ENCODE measurements at places on chromosomes 11 and 22.

- peak; percentile 93 for DNase-seq
Observed at GRCh38 chr22:29883045-29883774, at the start of gene MTMR3. MTMR3 (plus strand) TSS chr22:29883174; CDS start chr22:29971060, 87,886 bp downstream.

DNA sequence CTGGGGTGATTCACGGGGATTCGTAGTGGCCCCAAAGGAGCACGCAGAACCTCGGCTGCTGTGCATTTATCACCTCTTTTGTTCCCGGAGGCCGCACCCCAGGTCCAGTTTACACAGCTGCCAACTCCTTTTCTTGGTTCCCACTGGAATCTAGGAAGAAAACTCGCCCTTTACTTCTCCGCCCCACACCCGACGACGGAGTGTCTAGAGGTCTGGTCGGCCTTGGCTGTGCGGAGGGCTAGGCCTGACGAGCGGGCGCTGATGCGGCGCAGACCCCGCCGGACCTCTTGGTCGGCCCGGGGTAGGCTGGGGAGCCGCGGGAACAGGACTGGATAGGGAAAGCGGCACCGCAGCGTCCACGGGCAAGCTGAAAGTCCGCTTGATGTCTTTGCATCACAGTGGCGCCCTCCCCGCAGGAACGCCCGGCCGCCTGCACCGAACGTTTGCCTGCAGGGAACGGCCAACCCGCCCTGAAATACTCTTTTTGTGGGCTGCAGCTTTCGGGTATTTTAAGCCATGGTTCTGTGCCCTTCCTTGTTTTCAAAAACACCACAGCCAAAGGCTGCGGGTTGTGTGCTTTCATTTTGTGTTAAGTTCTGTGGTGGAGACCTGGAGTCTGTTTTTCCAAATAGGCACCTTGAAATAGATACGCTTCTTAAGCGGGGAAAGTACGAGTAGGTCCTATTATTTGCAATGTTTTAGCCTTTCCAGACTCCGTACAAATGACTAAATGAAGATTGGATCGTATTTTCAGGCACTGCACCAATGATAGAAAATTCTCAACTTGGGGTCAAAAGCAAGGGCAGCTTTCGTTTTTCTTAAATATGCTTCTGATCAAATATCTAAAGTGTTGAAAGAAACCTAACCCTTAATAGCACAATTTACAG is 829 bp upstream of the ZBED5 start:
- DNase-seq, result peak; percentile 8

- DNase-seq, result no peak
Observed at GRCh38 chr11:4926608-4927007, 2.5 kb upstream of the OR51G1 start.

GRCh38 chr11:42319921-42320320 is 860.5 kb upstream of the LRRC4C start:
- DNase-seq, result no peak

DNA sequence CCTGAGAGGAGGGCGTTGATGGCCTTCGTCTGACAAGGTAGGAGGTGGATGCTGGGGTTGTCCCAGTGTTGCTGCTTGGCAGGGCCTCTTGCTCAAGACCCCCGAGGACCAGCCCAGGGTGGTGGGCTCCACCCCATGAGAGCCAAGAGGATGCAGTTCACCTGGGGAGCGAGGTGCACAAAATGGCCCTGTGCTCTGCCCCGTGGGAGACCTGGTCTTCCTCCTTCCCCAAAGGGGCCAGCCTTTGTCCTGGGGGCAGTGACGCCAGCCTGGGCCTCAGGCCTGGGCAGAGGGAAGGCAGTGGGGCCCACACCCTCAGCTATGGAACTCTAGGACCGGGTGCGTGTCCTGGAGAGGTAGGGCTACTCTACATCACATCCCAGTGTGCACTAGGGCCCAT is 1233.3 kb downstream of the TBC1D22A start:
- no peak for DNase-seq

- no peak for DNase-seq
Observed at GRCh38 chr11:3867209-3868091, 12.0 kb downstream of the STIM1 start.

DNA sequence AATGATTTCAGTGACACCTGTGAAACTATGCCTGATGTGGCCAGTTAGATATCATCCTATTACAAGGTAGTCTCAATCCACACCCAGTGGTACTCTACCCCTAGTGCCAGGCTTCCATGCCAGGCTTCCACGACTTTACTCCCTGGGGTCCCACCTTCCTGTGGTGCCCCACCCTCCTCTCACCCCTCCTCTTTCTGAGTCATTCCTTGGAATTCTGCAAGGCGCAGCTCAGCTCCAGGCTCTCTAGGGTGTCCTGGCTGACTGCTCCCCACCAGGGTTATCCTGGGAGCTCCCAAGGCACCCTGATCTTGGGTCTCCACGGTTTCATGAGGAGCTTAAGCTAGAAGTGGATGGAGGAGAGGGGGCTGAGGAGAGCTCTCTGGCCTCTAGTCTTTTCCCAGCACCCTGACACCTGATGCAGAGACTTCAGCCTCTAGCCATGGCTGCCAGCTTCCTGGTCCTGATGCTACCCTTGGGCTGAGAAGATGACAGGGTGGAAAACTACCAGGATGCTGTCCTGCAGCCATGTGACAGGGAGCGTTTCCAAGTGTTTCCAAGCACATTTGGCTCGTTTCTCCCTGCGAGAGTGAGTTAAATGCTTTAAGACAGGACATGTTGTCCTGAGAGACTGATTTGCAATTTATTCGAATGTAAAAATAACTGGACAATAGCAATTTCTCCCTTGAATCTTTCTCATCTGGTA is 1461.2 kb downstream of the TBC1D22A start:
- no peak for DNase-seq

DNA sequence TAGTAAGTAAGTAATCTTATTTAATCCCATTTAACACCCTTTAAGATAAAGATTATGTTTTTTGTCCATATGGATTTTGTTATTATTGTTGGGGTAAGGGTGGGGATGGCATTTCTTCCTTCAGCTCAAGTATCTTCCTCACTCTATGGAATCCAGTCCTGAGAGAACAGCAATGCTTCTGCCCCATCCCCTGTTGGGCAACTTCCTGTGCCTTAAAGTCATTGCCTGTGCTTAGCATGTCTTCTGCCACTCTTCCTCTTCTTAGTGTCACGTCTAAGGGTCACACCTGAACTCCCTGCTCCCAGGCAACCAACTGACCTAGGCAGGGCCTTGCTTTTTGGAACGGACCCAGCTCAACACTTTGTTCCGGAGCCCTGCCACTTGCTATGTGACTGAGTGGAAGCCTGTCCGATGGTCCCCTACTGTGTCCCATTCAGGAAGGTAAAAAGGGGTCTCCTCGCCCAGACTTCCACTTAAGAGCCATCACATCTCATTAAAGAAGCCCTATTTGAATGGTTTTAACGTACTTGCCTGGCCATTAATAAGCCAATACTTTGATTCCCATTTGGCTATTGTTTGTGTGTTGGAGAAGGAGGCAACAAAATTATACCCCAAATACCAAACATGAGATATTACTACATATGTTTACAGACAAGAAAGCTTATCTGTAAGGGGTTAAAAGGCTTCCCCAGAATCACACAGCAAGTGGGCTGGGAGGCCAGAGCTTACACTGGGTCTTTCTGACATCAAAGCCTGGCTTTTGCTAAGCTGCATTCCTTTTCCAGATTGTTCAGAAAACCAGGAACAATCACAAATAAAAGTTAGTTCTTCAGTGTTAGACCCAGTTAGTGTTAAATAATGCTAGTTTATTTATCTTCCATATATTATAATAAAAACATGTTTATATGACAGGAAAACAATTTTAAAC is 59.2 kb downstream of the RAB38 start:
- no peak for DNase-seq

- DNase-seq, result peak; percentile 27
Observed at GRCh38 chr11:18802381-18803257, 11.0 kb upstream of the PTPN5 start.

GRCh38 chr11:88039476-88040147 is 135.6 kb downstream of the RAB38 start:
- no peak for DNase-seq

GRCh38 chr11:10646681-10647355 is 46.7 kb downstream of the IRAG1 start:
- DNase-seq, result no peak

DNA sequence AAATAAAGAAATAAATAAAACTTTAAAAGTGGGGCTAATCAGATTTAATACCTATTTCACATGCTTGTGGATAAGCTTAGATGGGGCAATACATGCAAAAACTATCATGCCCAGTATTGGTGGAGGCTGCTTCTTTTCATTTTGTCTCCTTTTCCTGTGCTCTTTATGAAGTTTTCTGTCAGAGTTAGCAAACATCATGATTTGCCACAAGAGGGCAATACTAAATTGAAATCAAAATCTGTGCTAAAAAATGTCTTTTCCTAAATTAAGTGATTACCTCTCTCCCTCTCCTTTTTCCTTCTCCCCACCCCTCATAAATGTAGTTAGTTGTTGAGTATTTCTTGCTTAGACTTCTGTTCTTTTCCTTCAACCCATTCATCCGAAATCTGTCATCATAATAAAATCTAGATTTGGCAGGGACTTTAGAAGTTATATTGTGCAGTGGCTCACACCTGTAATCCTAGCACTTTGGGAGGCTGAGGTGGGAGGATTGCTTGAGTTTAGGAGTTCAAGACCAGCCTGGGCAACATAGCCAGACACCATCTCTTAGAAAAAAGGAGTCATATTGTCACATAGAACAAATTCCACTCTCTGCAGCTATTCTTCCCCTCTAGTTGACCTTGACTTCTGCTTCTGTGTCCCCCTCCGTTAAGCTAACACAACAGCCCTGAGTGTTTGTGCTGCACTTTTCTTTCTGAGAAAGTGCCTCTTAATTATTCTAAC is 4.7 kb upstream of the ARHGAP42 start:
- DNase-seq, result no peak

DNA sequence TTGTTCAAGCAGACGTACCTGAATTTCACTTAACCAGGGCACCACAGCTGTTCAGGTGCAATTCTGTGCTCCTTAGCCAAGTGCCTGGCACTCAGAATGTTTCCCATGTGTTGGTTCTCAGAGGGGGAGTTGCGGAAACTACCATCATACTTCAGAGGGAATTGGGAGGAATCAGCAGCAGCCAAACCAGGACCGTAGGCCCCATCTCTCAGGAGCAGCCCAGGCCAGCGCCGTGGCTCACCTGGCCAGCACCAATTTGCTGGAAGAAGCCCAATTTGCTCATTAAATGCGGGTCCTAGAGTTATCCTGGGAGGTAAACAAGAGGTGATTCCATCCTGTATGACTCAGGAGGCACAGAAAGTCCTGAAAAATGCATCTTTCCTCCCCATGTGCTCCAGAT is 435.4 kb downstream of the BRD1 start:
- DNase-seq, result no peak

- no peak for DNase-seq
Observed at GRCh38 chr11:127149410-127149809, 148.8 kb upstream of the KIRREL3 start.

DNA sequence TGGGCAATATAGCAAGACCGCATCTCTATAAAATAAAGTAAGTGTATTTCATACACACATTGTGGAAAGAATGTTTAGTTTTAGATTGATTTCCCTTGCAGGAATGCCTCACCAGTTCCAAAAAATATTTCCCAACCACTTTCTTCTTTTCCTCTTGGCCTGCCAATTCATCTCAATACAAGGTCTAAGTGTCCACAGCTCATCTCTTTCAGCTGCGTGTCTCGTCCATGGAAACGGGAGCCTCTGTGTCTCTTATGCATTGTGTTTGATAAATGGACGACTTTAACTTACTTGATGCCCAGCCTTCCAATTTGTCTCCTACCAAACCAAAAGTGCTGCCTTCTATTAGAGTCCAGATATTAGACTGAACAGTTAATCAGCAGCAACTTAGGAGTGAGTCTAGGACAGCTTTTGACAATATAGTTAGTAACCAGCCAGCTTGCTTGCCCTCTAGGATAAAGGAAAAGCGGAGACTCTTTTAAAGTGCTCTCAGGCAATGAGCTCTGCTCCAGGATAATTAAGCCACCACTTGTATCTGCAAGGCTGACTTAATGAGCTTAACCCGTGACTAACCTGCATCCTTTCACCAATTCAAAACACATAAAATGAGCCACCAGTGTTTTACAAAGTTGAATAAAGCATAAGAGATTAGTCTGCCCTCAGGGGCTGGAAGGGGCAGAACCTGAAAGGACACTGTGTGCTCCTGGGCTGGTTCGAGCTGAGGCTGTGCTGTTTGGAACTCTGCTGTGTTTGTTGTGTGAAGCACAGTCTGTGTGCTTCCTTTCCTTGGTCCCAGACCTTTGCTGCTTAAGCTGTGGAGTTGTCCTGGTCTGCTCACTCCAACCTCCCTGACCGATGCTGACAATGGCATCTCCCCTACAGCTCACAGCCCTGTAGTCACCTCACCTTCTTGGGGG is 27.5 kb downstream of the FBXO7 start:
- no peak for DNase-seq

DNA sequence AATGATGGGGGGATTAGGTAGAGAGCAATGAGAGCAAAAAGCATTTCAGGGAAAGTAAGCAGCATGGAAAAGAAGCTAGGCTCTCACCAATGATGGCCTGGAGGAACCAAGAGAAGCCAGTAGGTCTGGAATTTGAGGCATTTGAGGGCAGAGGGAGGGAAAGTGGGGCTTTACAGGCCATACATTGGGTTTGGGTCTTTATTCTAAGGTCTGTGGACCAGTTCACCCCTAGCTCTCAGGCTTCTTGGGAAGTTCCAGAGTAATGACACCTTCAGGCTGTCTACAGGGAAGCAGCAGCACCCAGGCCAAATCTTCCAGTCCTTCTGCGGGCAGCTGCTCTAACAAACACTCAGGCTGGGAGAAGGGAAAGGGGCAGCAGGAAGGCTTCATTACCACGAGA is 29.4 kb downstream of the ARFGAP2 start:
- DNase-seq, result no peak

GRCh38 chr11:69296890-69297786 is 3.2 kb downstream of the MYEOV start:
- peak; percentile 51 for DNase-seq

- no peak for DNase-seq
Observed at GRCh38 chr22:40396882-40397281, 26.5 kb downstream of the SGSM3 start.

DNA sequence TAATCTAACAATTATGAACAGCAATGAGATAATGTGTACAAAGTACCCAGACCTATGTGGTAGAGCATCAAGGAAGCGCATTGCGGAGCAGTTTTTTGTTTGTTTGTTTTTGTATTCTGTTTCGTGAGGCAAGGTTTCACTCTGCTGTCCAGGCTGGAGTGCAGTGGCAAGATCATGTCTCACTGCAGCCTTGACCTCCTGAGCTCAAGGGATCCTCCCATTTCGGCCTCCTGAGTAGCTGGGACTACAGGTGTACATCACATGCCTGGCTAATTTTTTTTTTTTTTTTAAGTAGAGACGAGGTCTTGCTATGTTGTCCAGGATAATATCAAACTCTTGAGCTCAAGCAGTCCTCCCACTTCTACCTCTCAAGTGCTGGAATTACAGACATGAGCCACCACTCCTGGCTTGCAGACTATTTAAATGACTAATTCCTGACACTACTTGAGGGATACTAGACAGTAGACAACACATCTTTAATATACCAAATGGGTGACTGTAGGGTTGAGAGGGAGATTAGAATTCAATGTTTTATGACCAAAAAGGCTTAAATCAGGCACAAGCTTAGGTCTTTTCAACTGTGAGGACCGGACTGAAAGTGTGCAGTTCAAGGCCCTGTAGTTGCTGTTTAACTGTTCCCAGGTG is 12.7 kb downstream of the OR51B4 start:
- no peak for DNase-seq
